Upper lobe of left lung (tissue), 6 donors: ENCODE measurements at places on chromosomes 12 and 14. TPM values are rescaled to one million over a fixed set of nuclear protein-coding genes. Genes with fewer than 3 reads are reported as not detected.
A peak's percentile ranks its signal among the peaks of the same experiment; 100 is the strongest.

Gene ISM2
- not detected for total RNA-seq

Gene TMPRSS12
- total RNA-seq = not detected

- DNase-seq = no peak
Observed at GRCh38 chr12:91785655-91786498, 359.8 kb downstream of the BTG1 start.

GRCh38 chr14:22977684-22978486 lies 4.5 kb downstream of the AJUBA start:
- DNase-seq = peak; percentile 35

- no peak for DNase-seq
Observed at GRCh38 chr14:46490238-46490685, 161.3 kb downstream of the RPL10L start.

DNA sequence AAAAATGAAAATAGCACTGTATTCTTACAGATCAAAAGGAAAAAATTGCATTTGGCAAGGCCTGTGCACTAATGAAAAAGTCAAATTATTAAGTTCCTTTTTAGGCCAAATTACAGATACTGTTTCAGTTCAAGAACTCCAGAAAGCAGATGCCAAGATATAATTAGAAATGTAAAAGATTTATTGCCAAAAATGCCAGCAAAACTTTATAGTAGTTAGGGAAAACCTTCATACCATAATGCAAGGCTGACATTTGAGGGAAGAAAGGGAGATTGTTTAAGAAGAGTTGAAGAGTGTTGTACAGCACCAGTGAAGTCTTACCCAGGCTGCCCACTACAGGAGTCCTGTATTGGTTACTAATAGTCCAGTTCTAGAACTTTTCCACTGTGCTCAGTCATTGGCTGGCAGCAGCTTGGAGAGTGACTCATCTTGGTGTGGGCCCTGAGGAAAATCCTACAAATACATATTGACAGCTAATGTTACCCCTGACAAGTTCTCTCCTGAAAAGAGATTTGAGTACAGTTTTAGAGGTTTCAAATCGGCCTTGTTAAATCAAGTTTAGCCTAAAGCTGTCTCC lies 600.4 kb downstream of the C12orf50 start:
- DNase-seq = no peak

- no peak for DNase-seq
Observed at GRCh38 chr12:13523536-13524307, 327.2 kb downstream of the EMP1 start.

GRCh38 chr12:48389409-48389808 lies 38.7 kb upstream of the ZNF641 start:
- no peak for DNase-seq

GRCh38 chr12:133026996-133027395 lies 10.3 kb upstream of the ZNF84 start:
- DNase-seq = no peak
